ENCODE measurements at places on chromosomes 7 and 10. TPM values are rescaled to one million over a fixed set of nuclear protein-coding genes. Genes with fewer than 3 reads are reported as not detected.

- no peak overlapping the region for H3K27ac ChIP-seq
- peaks cover 36% of the 10 kb centered on the region for H3K36me3 ChIP-seq
- H3K27me3 ChIP-seq: no peaks in the 10 kb centered on the region
- peaks cover 13% of the 10 kb centered on the region for H3K4me1 ChIP-seq
Observed at GRCh38 chr7:149198161-149198816, 2.9 kb downstream of the ZNF282 start.

DNA sequence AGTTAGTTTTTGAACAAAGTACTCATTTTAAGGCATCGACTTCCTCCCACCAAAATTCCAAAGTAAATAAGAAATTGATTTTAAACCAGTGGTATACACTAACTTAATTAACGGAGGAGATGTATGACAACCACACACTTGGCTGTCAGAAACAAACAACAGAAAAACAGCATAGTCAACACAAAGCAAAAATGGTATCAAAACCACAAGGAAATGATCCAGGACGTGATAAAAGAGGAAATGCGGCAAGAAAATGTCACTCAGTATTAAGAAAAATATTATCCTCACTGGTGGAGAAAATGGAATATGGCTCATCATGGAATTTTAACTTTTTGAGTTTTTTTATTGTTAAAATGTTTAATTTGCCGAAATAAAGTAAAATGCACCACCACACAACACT is 17.5 kb downstream of the KIAA1549 start:
- H3K27ac ChIP-seq: no peak overlapping the region
- H3K4me3 ChIP-seq: no peak overlapping the region
- peaks cover 7% of the 10 kb centered on the region for H3K36me3 ChIP-seq
- H3K27me3 ChIP-seq: no peaks in the 10 kb centered on the region
- DNase-seq: no peak

GRCh38 chr10:118504467-118505205 is 90.8 kb downstream of the PRLHR start:
- no peak for DNase-seq
- peaks cover 16% of the 10 kb centered on the region for H3K27me3 ChIP-seq
- H3K27ac ChIP-seq: no peak overlapping the region
- no peaks in the 10 kb centered on the region for H3K4me1 ChIP-seq

- H3K36me3 ChIP-seq: peaks cover 28% of the 10 kb centered on the region
- H3K27me3 ChIP-seq: no peaks in the 10 kb centered on the region
- no peak overlapping the region for H3K4me3 ChIP-seq
- H3K4me1 ChIP-seq: no peaks in the 10 kb centered on the region
- DNase-seq: no peak
Observed at GRCh38 chr7:55381189-55381588, 16.1 kb downstream of the LANCL2 start.

- H3K27me3 ChIP-seq: no peaks in the 10 kb centered on the region
- H3K27ac ChIP-seq: no peak overlapping the region
- H3K36me3 ChIP-seq: no peaks in the 10 kb centered on the region
- H3K4me3 ChIP-seq: no peak overlapping the region
- DNase-seq: no peak
Observed at GRCh38 chr7:87574630-87575029, 26.1 kb downstream of the ABCB1 start.

DNA sequence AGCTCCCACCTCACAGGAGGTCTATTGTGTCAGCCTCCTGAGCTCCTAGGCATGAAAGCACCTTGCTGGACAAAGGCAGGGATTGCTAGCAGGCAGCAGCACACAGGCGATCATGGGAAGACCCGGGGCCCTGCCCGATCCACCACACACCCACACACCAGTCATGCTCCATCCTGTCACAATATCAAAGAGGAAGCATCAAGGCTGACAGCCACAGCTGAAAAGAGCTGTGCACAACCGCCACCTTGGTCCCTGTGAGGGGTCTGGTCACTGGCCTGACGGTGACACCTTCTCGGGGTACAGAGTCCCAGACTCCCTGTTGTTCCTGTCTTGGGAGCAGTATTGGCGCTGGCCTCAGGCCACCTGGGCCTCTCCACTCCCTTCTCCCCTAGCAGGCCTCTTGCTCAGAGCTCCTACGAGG is 89.7 kb upstream of the RET start:
- peak; percentile 6 for DNase-seq
- no peak overlapping the region for H3K4me3 ChIP-seq
- peaks cover 4% of the 10 kb centered on the region for H3K4me1 ChIP-seq
- H3K36me3 ChIP-seq: no peaks in the 10 kb centered on the region

DNA sequence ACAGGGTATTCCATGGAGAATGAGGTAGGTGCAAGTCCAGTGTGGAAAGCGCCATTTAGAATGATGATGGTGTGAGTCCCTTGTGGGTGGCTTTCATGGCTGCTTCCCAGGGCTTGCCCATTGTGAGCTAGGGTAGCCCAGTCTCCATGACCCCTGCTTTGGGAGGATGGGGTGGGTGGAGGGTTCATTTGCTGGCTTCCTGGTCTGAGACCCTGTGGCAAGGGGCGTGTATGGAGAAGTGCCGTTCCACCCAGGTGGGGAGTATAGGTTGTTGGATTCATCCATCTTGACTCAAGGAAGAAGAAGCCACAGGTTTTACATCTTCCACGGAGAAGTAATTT is 27.7 kb downstream of the CCM2 start:
- peaks cover 17% of the 10 kb centered on the region for H3K36me3 ChIP-seq
- DNase-seq: no peak
- no peaks in the 10 kb centered on the region for H3K27me3 ChIP-seq
- H3K4me3 ChIP-seq: no peak overlapping the region
- no peak overlapping the region for H3K27ac ChIP-seq

DNA sequence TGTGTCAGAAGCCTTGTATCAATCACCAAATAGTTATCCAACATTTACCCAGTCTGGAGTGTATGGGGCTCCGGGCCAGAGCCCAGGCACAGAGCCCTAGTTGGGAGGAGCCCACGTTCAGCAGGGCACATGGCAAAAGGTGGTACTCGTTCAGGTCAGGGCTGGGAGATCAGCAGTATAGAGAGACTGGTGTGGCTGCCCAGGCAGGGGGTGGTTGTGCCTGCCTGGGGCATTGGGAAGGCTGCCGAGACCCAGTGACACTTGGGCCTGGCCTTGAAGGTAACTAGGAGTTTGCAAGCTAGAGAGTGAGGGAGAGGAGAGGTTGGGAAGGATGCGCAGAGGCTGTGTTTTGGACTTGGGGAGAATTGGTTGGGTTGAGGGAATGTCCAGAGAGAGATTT is 48.9 kb upstream of the IGFBP3 start:
- no peak for DNase-seq
- H3K36me3 ChIP-seq: no peaks in the 10 kb centered on the region
- peaks cover 10% of the 10 kb centered on the region for H3K4me1 ChIP-seq
- H3K27me3 ChIP-seq: peaks cover 9% of the 10 kb centered on the region

GRCh38 chr7:33705333-33705833 is 200.0 kb upstream of the BMPER start:
- no peak overlapping the region for H3K4me3 ChIP-seq
- no peak for DNase-seq
- peaks cover 4% of the 10 kb centered on the region for H3K27me3 ChIP-seq
- peaks cover 13% of the 10 kb centered on the region for H3K36me3 ChIP-seq
- peak overlapping the region; percentile 16 for H3K27ac ChIP-seq

MSMB gene
- not detected for total RNA-seq

NYAP1 gene
- 4.6 TPM for total RNA-seq

PIP gene
- not detected for total RNA-seq
